ENCODE measurements at places on chromosomes 6 and 20.

- no peak for DNase-seq
These were observed 211.8 kb downstream of the QKI start for GRCh38 chr6:163626073-163626867.

DNA sequence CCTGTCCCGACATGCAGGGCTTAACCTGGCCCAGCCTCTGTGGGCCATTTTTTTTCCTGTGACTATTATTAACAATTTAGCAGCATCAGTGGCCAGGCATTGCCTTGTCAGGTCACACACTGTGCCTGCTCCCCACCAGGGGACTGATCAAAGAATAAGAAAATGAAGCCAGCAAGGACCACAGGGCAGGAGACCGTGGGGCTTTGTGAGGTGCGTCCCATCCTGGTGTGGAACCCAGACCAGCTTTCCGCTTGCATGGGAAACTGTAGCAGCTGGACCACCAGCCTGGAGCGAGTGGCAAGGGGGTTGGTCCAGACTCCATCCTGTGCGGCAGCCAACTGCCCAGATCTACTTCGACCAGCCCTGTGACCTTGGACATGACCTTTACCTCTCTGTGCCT is 218.3 kb downstream of the ANKRD60 start:
- no peak for DNase-seq

GRCh38 chr20:44173846-44174245 is 13.1 kb downstream of the JPH2 start:
- no peak for DNase-seq

DNA sequence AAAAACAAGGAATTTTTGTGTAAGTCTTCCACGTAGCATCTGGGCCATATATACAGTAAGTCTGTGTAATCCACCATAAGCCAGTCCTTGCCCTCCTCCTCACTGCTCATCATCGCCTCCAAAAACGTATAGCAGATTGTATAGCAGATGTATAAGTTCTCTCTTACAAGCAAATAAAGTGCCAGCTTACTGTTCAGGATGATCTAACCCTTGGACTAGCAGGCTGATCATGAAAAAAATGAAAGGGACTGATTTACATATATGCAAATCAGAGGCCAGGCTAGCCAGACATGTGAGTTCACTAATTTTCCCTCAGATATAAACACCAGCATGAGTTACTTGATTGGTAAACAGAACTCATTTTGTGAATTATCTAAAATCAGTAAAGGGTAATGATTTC is 171.5 kb downstream of the LY86 start:
- DNase-seq = no peak

DNA sequence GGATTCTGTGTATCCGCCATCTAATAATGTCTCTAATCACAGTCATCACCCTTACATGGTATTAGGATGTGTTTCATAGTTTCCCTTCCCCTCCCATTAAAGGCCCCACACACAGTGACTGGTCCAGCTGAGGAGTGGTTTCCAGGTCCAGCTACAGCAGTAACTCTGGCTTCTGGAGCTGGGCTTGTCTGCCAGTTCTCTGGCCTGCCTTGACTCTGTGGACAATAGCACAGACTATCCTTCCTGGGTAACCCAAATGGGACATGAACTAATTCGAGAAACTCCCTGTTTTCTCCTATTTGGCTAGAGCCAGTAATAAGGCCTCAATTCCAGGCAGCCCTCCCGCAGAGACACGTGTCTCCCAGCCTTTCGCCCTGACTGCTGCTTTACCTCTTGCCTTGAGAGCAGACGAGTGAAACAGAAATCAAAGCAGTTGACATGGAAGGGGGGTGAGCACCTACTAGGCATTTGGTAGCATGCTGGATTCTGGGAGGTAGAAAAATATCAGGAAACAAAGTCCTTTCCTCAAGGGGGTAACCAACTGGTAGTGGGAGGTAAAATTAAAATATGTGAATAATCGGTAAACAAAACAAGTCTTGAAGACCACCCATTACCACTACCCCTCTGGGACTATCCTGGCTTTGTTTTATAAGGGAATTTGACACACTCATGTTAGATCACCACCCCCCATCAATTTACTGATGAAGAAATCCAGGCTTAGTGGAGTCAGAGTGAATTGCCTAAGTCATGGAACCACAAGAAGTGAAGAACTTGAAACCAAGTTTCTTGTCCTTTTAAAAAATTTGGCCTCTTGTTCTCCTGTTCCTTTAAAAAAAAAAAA is 1.2 kb downstream of the TRAF3IP2 start:
- DNase-seq = no peak

DNA sequence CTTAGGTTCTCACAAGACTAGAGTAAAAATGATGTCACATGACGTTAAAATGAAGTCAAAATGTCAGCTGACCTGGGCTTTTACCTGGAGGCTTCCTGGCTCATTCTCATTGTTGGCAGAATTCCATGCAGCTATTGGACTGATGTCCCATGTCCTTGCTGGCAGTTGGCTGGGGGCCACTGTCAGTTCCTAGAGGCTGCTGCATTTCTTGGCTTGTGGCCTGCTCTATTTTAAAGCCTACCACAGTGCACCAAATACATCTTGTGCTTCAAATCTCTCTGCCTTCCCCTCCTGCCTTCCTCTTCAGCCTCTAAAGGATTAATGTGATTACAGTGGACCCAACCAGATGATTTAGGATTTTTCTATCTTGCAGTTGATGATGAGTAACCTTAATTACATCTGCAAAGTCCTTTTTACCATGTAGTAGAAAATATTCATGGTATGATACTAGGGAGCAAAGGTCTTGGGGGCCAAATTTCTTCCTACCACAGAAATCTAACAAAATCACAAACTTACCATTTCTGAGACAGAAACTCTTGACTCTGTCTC is 81.9 kb downstream of the FIG4 start:
- DNase-seq = no peak

DNA sequence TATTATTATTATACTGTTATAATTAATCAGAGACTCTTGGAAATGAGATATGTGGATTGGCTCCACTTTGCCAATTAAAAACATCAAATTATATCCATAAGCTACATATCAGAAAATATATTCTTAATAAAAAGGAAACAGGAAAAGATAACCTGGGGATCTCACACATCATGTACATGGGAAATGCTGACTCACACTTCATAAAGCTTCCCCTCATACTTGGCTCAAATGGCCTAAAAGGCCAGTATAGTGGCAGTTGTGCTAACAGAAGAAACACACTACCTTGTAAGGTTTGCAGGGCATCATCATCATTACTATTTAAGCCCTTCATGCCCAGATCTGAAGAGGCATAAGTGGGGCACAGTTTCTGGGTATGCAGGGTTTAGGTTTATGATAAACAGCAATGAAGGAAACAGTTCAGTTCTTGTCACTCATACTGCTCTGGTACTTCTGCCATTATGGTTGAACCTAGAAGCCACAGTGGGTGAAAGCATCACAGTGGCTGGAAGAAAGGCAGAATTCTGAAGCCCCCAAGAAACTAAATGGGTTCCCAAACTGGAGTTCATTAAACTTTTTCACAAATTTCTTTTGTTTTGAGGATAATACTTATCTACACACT is 60.6 kb downstream of the BTBD9 start:
- no peak for DNase-seq

- DNase-seq = no peak
These were observed 158.5 kb downstream of the PHACTR1 start for GRCh38 chr6:12875051-12875450.

DNA sequence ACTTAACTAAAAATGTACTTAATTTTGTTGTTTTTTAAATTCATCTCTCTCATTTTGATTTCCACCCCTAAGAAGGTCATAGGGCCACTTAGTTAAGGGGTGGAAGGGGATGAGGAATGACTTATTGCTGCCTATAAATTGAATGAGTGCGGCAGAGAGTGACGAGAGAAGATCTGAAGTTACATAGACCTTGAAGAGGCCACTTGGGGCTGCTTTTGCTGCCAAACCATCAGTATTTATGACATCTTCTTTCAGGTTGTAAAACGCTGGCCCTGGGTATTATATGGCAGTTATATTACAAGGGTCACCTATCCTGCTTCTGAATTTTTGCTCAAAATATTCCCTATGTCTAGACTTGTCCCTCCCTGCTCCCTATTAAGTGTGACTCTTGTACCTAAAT is 119.6 kb upstream of the RIMS1 start:
- DNase-seq = no peak

- no peak for DNase-seq
These were observed 198.1 kb upstream of the UST start for GRCh38 chr6:148548749-148549140.

- no peak for DNase-seq
These were observed 161.4 kb downstream of the LY86 start for GRCh38 chr6:6749702-6750491.

GRCh38 chr6:148868314-148868713 is 121.5 kb downstream of the UST start:
- DNase-seq = no peak

GRCh38 chr6:75171986-75172385 is 33.9 kb downstream of the COL12A1 start:
- DNase-seq = no peak

DNA sequence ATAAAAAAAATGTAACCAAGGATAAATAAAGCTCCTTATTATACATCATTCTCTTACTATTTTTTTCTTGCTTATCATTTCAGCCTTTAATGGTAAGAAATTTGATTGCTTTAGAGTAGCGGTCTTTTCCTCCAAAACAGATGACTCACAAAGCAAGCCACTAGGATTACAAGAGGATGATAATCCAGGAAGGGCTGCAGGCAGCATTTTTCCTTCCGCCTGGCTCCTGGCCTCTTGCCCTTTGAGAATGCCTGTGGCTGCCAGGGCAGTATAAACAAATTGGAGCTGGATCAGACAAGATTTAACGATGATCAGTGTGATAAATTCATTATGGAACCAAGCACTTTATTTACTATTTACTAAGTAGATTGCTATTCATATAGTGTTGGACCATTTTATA is 9.7 kb upstream of the FBXL4 start:
- no peak for DNase-seq

DNA sequence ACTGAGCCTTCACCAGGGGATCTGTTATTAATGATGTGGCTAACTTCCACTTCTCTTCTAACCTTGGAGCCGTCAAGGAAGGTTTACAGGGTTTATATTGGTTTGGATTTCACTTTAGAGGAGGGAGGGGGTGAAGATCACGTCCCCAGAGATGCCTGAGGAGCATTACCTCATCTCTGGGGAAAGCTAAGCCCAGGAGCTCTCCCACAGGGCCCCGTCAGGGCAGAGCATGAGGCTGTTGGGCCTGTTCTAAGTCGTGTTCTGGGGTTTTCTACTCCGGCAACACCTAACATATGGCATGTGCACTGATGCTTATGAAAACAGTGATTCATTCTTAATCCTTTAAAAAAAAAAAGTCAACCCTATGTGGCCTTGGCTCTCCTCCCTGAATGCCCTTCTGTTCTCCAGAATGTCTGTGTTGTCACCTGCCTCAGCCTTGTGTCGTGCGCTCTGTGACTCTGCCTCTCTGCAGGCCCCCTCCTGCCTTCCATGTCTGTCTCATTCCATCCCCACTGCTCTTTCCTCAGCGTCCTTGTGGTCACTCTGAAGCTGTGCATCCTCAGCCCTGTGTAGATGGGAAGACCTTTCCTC is 97.4 kb upstream of the JARID2 start:
- DNase-seq = no peak

DNA sequence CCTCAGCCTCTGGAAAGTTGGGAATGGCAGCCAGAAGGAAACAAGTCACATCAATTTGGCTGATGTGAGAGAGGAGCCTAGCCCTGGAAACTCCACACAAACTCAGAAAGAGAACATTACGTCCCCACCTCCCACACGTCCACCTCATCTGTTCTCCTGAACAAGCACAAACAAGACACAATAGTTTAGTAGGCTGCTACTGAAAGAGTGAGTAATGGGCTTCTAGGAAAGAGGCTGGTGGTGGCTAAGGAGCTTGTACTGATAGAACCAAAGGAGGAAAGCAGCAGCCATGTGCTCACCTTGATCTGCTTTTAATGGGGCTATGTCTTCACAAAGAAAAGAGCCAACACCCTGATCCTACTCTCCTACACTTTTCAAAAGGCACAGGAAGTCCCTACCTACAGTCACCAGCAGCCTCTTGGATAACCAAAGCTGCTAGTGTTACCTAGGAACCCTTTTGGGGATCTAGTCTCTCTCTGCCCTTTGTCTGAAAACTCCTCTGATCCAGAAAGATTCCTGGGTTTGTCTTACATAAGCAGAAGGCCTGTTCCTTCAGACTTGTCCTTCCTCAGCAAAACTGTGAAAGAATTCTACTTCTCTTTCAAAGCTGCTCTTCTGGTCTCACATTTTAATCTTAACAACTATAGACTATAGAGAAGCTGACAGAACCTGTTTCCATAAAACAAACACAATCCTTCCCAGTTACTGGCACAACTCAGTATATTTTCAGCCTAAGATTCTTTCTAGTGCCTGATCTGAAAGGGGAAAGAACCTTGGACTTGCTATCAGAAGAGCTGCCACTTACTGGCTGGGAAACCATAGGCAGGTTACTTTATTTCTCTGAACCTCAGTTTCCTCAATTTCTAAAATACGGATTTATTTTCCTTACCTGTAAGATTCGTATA is 3.1 kb downstream of the PLAGL2 start:
- DNase-seq = no peak

DNA sequence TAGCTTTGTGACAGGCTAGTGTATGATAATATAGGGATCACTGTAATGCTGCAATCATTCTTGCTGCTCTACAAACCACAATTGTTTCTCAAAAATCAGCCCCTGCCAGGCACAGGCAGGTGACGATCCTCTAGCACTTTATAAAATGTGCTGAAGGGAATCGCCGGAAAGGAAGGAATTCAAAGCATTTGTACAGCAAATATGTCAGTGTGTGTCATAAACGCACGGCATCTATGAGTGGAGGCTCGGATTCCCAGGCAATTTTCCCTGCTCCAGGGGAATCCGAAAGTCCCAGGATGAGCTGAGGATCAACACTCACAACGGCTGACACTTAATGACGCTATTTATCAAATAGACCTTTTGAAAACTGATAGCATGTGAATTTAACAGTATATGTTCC is 1.4 kb downstream of the PHACTR1 start:
- no peak for DNase-seq

DNA sequence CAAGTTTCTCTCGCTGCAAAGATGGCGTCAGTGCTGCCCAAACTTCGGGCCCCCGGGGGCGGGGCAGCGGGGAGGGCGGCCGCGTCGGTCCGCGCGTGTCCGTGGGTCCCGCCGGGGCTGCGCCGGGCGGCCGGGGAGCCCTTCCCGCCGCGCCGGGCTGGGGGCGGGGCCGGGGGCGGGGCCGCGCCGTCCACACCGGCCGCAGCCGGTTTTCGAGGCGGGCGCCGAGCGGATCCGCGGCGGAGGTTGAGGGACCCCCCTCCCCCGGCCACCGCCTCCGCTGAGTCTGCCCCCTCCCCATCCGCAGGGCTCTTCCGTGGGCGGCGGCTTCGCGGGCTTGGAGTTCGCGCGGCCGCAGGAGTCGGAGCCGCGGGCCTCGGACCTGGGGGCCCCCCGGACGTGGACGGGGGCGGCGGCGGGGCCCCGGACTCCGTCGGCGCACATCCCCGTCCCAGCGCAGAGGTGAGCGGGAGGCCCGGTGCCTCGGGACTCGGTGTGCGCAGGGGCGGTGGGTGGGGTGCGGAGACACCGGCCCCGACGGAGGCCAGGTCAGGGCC is 572 bp downstream of the SLC2A4RG start:
- no peak for DNase-seq

GRCh38 chr6:155147958-155148663 is 115.7 kb upstream of the CLDN20 start:
- DNase-seq = no peak
